Mesendoderm (in vitro differentiated cells): ENCODE measurements at places on chromosomes 2 and 18.

DNA sequence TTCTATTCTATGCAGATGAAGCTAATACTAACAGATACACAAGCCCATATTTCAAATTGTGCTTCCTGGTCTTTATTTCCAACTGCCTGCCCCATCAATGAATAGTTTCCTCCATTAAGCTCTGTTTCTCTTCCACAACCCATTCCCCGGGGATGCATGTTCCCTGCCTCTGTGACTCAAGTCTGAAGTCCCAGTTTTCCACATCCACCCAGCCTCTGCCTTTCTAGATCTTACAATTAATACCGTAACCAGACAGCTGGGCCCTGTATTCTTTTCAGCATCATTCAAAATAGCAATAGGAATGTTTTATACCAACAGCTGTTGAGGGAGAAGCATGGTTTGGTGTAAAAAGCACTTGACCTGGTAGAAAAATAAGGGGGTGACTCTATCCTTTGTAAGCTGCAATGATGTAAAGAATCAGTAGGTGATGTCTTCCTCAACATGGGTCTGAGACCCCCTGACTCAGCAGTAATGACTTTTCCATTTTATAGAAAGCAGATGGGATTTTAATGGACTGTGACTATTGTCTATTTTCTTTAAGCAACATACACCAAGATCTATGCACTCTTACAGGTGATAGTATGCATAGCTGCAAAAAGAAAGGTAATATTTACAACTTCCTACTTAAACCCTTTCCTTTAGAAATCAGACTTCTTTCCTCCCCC, 46.1 kb upstream of the DAPL1 start:
- DNase-seq, result no peak

GRCh38 chr2:148058641-148059040, 37.8 kb downstream of the MBD5 start:
- DNase-seq, result no peak

DNA sequence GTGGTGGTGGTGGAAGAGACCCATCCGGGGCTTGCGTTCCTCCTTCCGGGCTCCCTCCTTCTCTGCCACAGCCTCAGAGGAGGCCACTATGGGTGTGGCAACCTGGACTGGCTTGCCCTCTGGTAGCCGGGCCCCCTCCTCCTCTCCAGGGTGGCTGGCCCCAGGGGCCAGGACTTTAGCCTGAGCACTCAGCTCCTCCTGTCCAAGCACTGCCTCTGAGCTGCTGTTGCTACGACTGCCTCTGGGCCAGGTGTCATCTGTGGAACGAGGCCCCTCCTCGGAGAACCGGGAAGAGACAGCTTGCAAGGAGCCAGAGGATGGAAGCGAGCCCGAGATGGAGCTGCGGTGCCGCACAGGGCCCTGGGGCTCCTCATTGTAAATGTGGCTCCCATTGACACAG, 16.7 kb upstream of the SFXN5 start:
- DNase-seq, result no peak

- peak; percentile 74 for DNase-seq
Observed at GRCh38 chr18:54392543-54393023, 34.9 kb downstream of the C18orf54 start.

DNA sequence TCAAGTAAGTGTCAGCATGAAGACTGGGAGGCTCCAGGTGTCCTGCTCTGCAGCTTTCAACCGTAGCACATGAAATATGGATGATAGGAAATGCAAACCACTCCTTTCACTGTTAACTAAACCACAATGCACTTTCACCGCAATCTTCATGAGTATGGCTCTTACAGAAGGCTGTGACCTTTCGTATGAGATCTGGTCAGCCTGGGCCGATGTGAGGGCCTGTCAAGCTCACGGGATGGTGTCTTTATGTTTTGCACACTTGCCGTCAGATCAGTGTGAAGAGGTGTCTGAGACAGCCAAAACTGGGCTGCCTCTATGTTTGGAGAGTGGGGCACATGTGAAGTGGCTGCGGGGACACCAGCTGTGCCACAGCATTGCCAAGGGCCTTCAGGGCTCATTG, 62.8 kb upstream of the AFF3 start:
- no peak for DNase-seq

DNA sequence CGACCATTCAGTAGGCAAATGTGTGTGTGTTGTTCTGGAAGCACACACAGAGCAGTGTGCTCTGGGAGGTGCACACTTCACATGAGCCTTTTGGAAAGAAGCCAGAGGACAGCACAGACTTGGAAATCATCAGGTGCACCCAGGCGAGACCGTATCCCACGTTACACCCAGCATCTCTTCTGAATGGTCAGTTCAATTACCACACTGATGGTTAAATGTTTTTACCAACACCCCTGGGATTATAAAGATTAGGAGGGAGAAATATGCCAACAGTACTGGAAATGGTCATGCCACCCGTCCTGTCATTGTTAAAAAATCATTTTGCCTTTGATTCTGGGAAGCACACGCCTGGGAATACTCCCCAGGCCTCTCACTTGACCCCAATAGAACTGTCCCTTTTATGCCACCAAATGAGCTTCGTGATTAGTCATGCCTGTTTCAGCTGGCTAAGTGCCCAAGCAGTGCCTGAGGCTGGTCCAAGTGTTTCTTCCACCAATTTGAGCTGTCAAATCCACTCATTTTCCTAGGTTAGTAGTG, 183.7 kb downstream of the NRP2 start:
- DNase-seq, result no peak

DNA sequence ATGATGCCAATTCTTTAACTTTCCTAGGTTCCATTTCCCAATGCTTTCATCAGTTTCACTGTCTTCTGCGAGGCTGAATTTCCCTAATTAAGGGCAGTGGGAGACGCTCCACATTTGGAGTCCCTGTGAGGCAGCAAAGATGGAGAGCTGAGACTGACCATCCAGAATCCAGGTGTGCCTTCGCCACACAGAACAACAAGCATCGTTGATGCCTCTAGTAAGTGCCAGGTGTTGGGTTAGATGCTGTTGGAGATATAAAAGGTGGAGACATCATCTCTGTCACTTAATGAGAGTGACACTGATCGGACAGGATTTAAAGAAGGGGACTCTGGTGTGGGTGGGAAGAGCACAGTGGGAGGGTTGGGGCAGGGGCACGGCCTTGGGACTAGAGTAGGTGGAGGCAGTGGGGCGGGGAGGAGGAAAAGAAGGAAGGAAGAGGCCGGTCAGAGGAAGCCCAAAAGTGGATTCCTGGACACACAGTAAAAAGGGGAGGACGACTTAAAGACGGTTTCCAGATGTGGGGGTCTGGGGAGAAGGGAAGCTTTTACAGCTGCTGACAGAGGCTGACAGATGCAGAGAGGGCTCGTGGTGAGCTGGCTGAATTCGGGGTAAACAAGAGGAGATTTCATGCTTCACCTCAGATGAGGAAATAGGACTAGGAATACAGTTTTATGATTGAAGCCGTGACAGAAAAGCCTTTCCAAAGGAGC, 113.0 kb downstream of the BCL2 start:
- no peak for DNase-seq

DNA sequence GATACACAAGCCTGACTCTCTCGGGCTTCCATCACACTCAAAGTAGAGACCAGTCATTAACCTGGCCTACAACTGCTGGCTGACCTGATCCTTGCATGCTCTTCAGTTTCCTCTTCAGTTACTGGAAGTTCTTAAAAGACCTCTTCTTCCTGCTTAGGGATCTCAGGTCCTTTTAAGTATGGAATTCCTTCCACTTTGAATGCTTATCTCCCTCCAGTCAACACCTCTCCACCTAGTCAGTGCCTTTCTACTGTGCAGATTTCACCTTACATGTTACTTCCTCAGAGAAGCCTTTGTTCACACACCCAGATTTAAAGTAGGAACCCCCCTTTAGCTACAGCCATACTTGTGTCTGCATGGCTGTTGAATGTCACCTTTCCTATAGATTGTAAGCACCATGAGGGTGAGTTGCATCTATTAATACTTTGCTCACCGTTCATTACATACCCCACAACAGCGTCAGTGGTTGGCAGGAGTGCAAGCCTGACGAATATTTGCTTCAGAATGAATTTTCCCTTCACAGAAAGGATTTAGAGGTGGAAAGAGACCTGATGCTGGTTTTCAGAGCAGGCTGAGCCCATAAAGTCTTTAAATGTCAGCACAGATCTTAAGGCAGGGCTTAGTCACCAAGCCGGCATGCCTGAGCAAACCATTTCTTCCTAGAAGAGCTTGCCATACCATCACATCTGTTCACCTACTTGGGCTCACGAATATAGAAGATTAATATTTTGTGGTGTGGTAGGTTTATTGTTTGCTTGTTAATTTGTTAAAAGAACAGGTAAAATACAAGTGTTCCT, 90.1 kb downstream of the ACVR1 start:
- peak; percentile 64 for DNase-seq

DNA sequence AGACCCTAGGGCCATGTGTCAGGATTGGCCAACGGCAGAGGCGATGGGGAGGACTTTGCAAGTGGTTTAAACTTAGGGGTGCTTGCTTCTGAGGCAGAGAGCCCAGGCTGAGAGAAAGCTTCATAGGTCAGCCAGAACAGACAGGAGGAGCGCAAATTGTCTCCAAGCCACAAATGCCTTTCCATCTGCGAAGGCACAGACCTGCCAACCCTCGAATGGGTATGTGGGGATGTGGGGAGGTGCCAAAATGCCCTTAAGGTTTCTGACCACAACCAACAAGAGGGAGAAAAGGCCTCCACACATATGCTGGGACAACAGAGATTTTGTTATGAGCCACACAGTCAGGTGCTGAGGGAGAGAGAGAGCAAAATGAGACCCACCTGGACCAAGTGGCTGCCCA, 283.6 kb downstream of the CYP26B1 start:
- no peak for DNase-seq

DNA sequence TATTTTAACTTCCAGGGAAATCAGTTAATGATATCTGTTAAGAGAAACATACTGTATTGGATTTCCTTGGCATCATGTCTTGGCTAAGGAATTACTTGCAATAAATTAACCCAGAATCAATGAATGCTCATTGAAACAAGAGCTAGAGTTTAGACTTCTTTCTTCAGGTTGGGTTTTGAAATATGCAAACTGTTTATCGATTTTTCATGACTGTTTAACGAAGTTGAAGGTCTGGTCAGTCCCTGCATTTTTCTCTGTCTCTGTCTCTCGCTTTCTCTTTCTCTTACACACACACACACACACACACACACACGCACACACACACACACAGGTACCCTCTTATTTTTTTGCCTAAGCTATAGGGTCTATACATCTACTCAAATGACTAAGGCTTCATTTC, 981.0 kb downstream of the SUCLG1 start:
- DNase-seq, result no peak

- no peak for DNase-seq
Observed at GRCh38 chr2:54946220-54946805, 103.9 kb downstream of the RTN4 start.

DNA sequence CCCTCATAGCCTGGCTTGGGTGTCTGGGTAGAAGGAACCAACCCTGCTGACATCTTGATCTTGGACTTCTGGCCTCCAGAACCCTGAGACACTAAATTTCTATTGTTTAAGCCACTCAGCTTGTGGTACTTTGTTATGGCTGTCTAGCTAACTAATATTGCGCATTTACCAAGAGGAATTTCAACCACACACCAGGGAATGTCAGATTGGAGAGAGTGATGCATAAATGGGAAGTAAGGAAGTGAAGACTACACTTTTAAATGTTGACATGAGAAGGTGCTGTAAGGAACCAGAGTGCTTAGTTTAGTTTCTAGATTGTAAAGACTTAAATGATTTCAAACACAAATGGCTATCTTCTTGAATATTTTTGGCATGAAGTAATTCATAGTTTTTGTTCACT, 98.9 kb upstream of the ITGB6 start:
- no peak for DNase-seq

DNA sequence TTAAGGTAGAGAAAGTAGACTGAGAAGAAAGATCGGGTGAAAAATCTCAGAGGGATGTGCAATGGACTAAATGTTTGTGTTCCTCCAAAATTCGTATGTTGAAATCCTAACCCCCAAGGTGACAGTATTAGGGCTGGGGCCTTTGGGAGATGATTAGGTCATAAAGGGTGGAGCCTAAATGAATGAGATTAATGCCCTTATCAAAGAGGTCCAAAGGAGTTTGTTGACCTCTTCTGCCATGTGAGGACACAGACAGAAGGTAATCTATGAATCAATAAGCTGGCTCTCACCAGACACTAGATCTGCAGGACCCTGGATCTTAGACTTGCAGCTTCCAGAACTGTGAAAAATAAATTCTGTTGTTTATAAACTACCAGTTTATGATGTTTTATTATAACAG, 2.7 kb upstream of the NMI start:
- DNase-seq, result no peak

- DNase-seq, result peak; percentile 60
Observed at GRCh38 chr18:77067291-77068061, 65.1 kb downstream of the MBP start.

DNA sequence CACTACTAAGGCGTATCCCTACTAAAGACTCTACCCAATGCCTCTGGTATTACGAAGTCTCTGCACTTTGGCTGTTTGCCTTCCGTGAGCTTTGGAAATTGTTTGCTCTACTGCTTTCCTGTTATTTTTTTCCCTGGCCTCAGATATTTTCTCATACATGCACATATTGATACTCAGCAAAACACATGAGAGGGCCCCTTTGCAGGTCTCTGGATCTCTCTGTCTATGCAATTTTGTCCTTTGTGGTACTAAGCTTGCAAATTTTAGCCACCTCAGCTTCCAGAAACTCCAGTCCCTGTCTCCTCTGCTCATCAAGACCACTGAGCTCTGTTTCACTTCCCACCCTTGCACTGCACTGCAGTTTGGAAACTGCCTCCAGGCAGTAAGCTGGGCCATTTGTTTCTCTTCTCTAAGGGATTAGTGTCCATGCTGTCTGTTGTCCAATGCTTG, 46.6 kb downstream of the TAF1B start:
- DNase-seq, result no peak

GRCh38 chr2:53183581-53183980, 584.0 kb upstream of the CHAC2 start:
- DNase-seq, result no peak

- DNase-seq, result no peak
Observed at GRCh38 chr2:128530025-128530573, 211.4 kb upstream of the HS6ST1 start.
